ENCODE measurements at places on chromosomes 5 and 9.

- DNase-seq = no peak
Observed at GRCh38 chr5:56148453-56148971, 84.6 kb downstream of the ANKRD55 start.

DNA sequence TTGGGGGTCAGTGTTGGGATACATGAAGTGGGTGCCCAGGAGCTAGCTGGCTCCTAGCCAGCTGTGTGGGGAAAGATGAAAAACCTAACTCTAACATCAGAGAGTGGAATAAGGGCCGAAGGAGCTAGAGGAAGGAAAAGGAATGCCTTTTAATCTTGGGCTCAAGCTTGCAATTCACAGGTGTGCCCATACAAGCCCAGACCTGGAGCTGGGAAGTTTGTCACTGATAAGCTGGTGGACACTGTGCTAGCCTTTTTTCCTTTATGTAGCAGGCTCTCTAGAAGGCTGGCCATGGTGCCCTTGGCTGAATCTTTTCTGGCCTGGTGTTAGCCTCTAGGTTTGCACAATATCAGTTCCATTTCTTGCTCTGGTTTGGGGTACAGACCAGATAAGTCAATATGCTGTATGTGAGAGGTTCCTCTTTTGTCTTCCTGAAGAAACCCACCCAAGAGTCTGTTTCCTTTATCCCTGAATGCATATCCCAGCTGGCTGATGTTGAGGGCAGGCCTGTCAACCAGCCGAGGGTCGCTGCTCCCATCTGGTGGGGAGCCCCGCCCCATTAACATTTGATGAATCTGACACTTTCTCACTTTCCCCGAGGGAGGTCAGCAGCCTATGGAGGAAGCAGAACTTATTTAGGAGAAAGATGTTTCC is 92.4 kb upstream of the CXCL14 start:
- no peak for DNase-seq

DNA sequence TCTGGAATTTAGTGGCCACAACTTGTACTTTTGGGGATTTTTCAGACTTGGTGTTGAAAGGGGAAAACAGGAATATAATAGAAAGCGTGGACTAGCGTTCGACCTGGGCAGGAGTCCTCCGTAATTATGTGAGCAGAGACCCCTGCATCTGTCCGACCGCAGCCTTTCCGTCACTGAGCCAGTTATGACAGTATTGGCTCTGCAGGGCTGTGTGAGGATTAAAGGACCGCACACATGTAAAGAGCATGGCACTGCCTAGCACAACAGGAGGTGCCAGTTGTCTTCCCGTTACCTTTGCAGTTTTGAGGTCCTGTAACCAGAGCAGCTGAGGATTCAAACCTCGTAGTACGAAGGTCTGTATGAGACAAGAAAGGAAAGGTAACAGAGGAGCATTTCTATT is 1.2 kb downstream of the B4GALT7 start:
- no peak for DNase-seq

DNA sequence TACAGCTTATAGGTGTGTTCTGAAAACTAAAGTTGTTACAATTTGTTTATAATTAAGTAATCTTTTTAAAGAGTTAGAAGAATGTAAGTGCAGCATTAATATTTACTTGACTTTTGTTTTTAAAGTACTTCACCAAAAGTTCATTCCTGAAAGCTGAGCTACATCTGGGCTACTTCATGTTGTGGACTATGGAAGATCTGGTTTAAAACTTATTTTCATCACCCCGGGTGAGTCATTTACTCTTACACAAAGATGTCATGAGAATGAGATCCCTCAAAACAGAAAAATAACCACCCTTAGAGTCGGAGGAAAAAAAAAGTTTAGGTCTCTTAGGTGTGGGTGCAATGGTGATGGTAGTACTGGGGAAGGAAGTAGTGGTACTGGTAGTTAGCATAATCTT is 5.1 kb downstream of the POU5F2 start:
- DNase-seq = no peak

DNA sequence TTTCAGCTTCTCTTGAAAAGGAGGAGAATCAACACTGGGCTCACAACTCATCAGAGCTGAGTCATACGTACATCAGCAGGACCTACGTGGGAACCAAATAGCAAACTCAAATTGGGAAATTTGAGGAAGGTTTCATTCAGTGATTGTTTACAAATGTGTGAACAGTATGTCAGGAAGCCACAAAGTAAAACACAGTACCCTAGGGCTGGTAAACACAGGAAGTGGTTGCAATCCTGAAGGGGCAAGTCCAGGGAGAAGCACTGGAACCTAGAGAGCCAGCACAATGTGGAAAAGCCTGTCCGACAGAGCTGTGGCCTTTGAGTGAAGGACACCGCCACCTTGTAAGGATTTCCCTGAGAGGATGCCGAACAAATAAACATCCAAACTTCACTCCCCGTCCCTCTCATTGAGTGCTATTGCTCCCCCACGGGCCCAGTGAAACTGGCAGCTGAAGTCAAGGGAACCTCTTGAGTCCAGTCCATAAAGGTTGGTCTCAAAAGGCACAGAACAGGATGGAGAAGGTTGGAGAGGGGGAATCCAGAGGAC is 26.7 kb upstream of the RICTOR start:
- no peak for DNase-seq

GRCh38 chr9:127711226-127711701 is 4.2 kb downstream of the PTRH1 start:
- DNase-seq = no peak

All from anterior cingulate cortex (tissue), 58 donors.